DMS153 (cell line): ENCODE measurements at places on chromosomes 2 and 18.

- no peak for DNase-seq
Measured at GRCh38 chr2:68796295-68796905, 61.8 kb downstream of the ARHGAP25 start.

GRCh38 chr2:141701618-141702017, 429.2 kb downstream of the LRP1B start:
- no peak for DNase-seq

GRCh38 chr18:67549946-67550345, 33.4 kb upstream of the DSEL start:
- DNase-seq, result no peak

GRCh38 chr18:59878644-59879043, 21.2 kb upstream of the PMAIP1 start:
- no peak for DNase-seq

DNA sequence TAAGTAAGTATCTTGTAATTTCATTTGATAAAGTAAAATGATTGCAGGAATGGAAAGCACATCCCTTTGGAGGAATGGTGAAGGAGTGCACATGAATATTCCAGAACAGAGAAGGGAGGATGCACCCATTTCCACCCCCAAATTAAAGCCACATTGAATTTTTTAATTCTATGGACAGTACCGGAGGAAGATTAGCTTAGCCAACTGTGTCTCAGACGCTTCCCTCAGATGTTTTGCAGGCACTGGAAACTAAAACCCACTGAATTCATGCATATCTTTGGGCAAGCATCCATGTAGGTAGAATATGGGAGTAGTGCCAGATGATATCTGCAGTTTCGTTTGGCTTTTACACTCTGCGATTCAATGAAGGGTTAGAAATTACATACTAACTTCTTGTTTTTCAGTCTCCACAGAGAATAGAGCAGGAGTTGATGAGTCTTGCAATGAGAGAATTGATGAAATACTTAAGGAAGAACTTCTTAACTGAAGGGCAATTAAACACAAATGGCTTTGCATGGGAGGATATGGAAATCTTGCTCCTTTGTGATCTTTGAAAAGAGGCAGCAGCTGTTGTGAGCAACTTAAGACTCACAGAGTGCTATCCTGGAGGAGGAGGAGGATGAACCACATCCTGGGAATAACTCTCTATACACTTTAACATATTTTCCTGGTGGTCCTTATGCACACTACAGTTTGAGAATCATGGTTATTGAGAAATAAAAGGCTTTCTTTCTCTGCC, 71.7 kb upstream of the MYO3B start:
- DNase-seq, result no peak

- DNase-seq, result no peak
Measured at GRCh38 chr2:67318993-67319481, 78.1 kb upstream of the ETAA1 start.

- no peak for DNase-seq
Measured at GRCh38 chr2:239443666-239444567, 43.1 kb upstream of the HDAC4 start.

- DNase-seq, result no peak
Measured at GRCh38 chr2:105698820-105699219, 45.9 kb upstream of the NCK2 start.

- no peak for DNase-seq
Measured at GRCh38 chr2:226274143-226274542, 525.5 kb downstream of the IRS1 start.

DNA sequence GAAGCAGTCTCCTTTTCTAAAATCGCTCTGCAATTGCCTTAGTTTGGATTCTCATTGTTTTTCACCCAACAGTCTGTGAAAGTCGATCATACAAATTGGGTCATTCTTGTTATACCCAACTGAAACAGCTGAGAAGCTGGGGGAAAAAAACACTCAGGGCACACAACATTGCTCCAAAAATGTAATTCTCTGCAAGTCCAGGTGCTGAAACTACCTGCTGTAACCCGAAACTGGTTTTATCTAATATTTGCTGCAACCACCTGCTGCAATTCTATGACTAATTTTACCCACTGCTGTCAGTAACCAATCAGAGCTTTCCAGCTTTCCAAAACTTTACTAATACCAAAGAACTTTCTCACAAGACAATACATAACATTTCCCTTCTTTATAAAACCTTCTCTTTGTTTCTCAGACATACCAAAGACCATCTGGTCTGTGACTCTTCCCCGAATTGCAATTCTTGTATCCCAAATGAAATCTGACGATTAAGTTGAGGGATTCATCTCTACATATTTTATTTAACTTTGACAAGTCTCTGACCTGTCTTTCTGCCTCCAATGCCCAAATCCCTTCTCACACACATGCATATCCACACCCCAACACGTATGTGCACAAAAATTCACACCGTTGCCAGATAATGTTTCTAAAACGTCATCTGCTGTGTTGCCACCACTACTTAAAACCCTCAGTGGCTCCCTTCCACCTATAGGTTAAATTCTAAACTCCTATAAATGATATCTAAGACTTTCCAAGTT, 198.3 kb downstream of the PIEZO2 start:
- no peak for DNase-seq

- DNase-seq, result no peak
Measured at GRCh38 chr2:233140978-233141377, 80.8 kb downstream of the INPP5D start.

DNA sequence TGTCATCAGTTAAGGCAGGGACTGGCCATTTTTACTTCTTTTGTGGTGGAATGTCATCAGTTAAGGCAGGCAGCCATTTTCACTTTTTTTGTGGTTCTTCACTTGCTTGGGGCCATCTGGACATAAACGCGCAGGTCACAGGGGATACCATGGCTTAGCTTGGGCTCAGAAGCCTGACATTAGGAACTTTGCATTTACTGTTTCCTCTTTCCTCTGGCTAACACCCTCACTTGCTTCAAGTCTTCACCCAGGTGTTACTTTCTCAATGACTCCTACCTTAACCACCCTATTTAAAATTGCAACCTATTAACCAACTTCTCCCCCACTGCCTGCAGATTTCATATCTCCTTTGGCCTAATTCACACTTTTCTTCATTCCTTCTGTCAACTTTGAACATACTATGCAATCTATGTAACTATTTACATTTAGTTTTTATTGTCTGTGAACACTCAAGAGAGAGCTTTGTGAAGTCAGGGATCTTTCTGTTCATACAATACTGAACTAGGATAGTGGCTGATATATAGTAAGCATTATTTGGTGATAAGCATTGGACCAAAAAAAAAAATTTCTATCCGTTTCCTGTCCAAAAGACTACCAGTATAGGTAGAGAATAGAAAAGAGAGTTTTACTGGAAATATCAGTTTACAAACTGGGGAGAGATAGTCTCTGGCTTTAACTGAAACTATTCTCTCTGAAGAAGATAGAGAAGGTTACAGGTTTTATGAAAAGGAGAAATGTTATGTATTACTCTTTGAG, 600.1 kb upstream of the ZNF804A start:
- DNase-seq, result no peak

GRCh38 chr18:76374330-76375281, 120.4 kb downstream of the ZNF516 start:
- no peak for DNase-seq

GRCh38 chr18:51110073-51110797, 80.2 kb downstream of the SMAD4 start:
- DNase-seq, result no peak

- no peak for DNase-seq
Measured at GRCh38 chr18:76757335-76757734, 65.0 kb upstream of the ZNF236 start.

- DNase-seq, result no peak
Measured at GRCh38 chr2:238691596-238692491, 156.0 kb upstream of the TWIST2 start.

DNA sequence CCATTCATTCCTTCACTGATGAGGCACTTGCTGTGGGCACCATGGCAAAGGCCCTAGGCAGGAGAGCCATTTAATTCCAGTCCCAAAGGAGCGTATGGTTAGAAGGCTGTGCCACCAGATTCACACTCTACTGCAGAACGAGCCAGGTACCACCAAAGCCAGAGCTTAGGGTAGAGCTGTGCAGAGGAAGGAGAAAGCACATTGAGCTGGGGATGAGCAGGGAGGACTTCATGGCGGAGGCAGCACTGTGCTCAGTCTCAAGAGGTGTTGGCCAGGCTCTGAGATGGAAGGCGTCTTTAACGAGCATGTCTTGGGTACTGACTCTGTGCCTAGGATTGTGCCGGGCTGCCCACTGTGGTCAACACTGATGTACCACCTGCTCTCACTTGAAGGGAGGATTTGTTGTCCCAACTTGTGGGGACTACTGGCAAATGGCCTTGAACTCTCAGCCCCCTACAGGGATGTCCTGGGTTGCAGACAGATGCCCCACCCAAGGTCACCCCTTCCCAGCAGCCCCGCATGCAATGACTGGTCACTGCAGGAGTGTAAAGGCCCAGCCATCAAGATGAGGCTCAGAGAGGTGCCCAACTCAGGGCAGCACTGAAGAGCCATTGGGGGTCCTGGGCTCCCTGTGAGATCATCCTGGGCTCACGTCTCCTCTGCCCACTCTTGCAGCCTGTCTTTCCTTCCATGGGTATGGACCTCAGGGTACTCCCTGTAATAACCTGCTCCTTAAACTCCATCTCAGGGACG, 251.4 kb downstream of the GLI2 start:
- DNase-seq, result no peak

- peak; percentile 11 for DNase-seq
Measured at GRCh38 chr2:65367524-65367923, 64.9 kb downstream of the SPRED2 start.

DNA sequence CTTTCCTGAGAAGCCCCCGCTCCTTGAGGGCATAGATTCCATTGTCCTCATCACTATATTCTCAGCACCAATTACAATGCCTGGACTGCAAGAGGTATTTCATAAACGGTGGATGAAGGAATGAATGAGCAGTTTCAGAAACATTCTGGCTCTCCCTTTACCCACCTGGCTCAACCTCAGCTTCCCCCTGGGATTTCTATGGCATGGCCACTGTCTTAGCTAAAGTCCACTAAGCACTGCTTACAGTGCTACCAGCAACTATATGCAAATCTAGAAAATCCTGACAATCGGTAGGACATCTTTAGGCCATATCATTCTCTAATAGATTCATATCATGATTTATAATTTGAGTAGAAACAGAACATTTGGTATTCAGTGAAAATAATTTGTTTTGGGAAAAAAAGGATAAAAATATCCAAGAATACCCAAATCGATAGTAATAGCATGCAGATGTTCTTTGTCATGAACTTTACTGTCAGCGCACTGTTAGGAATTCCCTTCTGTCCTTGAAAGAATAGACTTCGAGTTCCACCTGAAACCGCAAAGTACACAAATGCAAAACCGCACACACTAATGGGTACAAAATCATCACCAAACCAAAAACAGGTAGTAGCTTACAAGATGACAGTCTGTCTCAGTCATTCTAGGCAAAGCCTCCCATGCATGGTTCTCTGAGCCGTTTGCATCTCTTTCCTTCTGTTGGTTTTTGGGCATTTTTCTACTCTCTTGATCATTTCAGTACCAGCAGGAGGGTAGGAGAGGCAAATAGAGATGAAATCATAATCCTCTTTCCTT, 303.6 kb upstream of the ID2 start:
- DNase-seq, result no peak

GRCh38 chr18:70621710-70622109, 332.9 kb downstream of the SOCS6 start:
- DNase-seq, result no peak

GRCh38 chr18:42183746-42184145, 228.7 kb downstream of the PIK3C3 start:
- no peak for DNase-seq

- DNase-seq, result no peak
Measured at GRCh38 chr2:30406853-30407252, 40.2 kb upstream of the LCLAT1 start.

DNA sequence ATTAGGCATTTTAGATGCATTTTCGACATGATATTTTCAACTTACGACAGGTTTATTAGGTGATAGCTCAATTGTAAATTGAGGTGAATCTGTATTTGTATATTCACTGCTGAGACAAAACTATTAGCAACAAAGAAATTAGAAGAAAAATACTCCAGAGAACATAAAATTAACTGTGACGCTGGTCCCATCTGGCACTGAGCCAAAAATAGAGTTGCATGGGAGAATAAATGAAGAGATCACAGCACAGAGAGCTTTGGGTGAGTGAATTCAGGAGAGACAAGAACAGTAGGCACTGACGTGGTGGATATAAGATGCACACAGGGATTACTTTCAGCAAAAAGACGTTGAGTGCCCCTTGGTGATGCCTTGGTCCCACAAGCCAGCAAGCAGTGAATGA, 306.2 kb upstream of the RAB6C start:
- no peak for DNase-seq

DNA sequence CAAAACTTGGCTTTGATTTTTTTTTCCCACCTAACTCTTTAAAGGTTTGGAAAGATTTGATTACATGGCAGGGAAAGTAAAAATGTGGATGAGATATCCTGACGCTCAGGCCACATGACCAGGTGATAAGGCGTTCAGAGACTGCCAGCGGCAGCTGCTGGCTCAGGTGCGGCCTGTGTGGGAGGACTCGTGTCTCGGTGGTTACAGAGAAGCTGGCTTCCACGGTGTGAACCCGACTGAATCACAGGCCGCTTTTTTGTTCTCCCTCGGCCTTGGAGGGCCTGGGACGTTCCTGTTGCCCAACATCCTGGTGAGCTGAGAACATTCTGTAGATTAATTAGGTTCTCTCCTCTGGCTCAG, 124.2 kb upstream of the ZNF516 start:
- peak; percentile 58 for DNase-seq

DNA sequence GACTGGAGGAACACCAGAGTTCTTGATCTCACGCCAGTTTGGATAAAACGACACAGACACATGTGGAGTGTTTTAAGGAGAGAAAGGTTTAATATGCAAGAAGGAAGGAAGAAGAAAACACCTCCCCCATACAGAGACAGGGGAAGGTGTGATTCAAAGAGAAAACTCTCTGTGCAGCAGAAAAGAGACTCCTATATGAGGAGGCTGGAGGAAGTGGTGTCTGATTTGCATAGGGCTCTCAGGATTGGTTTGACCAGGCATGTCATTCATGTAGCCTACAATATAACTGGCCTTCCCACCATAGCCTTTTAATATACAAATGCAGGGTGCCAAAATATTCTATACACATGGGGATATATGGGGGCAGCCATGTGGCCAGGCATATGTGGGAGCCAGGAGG, 1386.5 kb downstream of the RPIA start:
- no peak for DNase-seq
